Foreskin keratinocyte (primary cell): ENCODE measurements at places on chromosomes 12 and 14. TPM values are rescaled to one million over a fixed set of nuclear protein-coding genes. Genes with fewer than 3 reads are reported as not detected.

DNA sequence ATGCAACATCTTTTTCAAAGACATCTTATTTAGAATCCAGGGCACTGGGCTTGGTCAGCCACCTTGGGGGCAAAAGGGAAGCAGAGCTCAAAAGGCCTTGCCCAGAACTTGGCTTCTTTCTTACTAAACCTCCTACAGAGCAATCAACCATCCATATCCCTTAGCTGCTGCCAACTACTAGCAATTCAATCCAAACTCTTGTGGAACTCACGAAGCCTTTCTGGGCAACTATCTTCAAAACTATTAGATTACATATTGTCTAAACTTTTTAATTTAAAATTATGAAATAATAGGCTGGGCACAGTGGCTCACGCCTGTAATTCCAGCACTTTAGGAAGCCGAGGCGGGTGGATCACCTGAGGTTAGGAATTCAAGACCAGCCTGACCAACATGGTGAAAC, 95.5 kb downstream of the PAWR start:
- DNase-seq: no peak

GRCh38 chr14:67141146-67141900, 47.9 kb upstream of the GARIN2 start:
- no peak for DNase-seq

GRCh38 chr12:18421867-18422266, 160.5 kb downstream of the PIK3C2G start:
- peak; percentile 30 for DNase-seq

The CD69 gene
- not detected in 2 replicates for total RNA-seq

- no peak for DNase-seq
These were observed 470.1 kb downstream of the TMTC2 start for GRCh38 chr12:83156815-83157214.

GRCh38 chr14:30235485-30235884, 307.8 kb upstream of the PRKD1 start:
- DNase-seq: no peak

The PRB2 gene
- total RNA-seq: not detected in 2 replicates

GRCh38 chr12:69810870-69811498, 14.0 kb upstream of the MYRFL start:
- no peak for DNase-seq

The ZNF219 gene
- 51.9 and 52.0 TPM in 2 replicates for total RNA-seq

DNA sequence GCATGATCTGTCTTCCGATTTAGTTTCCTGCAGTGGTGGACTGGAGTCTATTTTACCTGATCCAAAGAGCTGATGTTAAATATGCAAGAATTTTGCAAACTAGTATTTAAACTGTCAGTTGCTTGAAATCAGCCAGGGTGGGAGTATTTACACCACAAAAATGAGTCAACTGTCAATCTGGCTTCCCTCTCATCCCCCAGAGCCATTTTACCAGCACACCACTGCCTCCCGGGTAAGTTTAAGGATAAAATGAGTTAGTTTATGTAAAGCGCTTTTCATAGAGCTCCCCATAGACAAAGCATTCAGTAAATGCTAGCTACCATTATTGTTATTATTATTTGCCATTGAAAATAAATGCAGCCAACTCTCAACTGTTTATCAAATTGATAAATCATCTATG, 106.3 kb upstream of the FRMD6 start:
- DNase-seq: no peak

DNA sequence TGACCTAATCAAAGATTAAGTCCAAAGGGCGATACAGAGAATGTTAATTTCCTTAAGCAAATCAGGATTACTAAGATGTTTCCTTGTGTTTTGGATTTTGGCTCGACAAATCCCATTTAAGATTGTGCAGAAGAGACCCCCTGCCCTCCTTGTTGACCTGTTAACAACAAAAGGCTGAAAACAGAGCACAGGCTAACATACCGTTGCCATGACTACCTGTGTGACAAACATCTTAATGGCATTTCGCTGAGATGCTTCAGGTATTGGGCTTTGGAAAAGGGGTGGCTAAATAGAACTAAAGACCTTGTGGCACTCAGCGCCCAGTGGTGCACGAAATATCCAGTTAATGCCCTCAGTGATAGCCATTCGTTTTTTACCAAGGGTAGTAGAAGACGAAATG, 1532.3 kb upstream of the TMEM132C start:
- DNase-seq: no peak

The TMEM233 gene
- total RNA-seq: not detected in 2 replicates

GRCh38 chr12:110199339-110200123, 75.4 kb downstream of the IFT81 start:
- no peak for DNase-seq

DNA sequence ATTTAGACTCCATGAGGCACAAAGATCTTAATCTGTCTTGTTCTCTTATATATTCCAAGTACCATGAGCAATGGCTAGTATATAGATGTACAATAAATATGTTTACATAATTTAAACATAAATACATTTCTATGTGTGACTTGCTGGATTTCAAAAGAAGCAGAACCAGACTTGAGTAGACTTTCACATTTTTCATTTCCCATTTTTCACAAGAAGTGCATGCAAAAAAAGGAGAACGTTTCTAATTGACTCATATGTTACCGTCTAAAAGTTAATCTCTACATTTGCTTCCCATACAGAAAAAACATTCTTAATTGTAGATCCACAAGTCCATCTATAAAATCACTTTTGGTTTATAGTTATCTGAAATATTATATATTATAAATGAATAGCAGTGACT, 256.5 kb upstream of the USP15 start:
- no peak for DNase-seq

DNA sequence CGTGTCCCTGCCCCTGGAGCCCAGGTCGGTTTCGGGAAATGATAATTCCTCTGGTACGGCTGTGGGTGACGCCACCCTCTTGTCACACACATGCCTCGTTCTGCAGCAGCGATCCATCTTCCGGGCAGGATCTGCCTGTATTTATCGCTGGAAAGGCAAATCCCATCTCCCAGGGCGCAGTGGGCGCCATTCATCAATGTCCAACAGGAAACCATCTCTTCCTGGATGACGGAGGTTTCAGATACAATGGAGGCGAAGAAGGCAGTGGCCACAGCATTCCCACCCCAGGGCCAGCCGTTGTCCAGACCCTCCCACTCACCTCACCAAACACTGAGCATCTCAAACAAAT, 74.2 kb downstream of the NOC4L start:
- no peak for DNase-seq

- DNase-seq: no peak
These were observed 2.8 kb downstream of the CKB start for GRCh38 chr14:103519837-103520212.

DNA sequence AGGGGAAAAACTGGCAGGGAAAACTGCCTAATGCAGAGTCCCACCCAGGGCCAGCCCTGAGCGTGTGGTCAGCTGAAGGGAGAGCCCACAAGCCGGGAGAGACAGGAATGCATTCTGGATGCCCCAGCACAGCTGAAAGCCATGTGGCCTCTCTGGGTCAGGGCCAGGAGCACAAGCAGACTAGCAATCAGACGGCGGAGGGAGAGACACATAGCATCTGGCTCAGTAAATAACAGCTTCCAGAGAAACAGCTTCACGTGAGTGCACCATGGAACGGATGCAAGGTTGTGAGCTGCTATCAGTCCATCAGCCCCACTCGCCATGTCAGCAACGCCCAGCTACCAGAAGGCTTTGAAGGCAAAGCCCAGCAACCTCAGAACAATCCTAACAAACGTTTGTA, 28.2 kb upstream of the TMEM106C start:
- DNase-seq: no peak

DNA sequence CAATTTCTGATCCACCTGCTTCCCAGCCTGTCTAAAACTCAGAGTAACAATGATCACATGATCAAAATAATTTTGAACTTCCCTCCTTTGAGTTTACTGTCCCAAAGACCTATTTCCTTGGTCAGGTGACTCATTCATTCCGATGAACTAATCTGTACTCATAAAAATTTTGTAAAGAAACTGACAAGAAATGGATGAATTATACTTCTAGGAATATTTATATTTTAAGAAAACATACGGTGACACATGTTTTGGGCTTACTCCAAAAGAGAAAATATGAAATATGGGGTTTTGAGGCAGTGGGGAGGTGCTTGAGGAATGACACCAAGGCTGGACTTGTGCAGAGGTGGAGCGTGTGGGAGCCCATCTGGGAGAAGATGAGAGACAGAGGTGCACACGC, 42.0 kb downstream of the GUCY2C start:
- peak; percentile 71 for DNase-seq

DNA sequence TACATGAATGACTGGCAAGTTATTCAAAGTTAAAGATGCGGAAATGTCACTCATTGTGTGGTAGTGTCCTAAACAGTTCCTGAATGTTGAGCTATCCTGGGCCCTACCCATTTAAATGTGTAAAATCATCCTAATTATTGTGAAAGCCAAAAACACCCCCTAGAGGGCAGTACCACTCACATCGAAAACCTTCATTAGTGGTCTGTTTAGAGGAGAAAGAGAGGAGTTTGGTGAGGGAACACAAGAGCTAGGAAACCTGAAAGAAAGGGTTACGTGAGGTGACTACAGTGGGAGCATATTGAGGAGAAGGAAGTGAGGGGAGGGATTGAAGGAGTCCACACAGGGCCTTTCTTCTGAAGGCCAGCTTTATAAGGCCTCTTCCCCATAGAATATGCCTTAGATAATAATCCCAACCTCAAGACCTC, 2.5 kb upstream of the TEP1 start:
- DNase-seq: no peak

The WNT1 gene
- total RNA-seq: not detected in 2 replicates

- DNase-seq: no peak
These were observed 902.8 kb downstream of the SLC16A7 start for GRCh38 chr12:60498656-60499055.

DNA sequence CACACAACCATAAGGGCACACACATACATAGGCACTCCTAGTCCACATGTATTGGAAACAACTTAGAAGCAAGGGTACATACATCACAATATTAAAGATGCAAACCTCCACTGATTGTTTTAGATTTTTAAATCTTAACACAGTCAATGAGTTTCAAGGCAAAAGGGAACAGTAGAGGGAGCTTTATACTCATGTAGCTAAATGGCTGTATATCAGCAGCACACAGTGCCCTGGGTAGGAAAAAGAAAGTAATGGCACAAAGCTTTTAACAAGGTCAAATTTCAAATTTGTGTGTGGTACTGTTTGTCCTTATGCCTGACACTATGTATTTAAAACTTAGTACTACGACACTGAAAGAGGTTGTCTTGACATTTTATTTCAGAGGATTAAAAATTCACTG, 262.0 kb downstream of the MED13L start:
- peak; percentile 12 for DNase-seq

DNA sequence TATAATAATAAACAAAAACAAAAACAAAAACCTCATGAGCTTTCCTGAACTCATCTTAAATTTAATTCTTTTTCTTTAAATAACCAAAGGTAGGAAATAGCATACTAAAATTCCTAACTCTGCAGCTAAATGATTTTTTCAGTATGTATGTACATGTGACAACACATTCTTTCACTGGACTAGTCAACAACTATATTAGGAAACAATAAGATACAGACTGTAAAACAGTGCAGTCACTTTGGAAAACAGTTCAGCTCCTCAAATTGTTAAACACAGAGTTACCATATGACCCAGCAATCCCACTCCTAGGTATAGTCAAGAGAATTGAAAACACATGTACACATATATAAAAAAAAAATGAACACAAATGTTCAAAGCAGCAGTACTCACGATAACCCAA, 64.7 kb downstream of the SPPL3 start:
- no peak for DNase-seq

- no peak for DNase-seq
These were observed 348.5 kb downstream of the NPAS3 start for GRCh38 chr14:33287189-33287588.

GRCh38 chr14:106211334-106211900, 685.0 kb downstream of the TMEM121 start:
- DNase-seq: no peak

The SCNN1A gene
- total RNA-seq: 1.1 and 3.2 TPM in 2 replicates

The NOVA1 gene
- 0.03 and 0.28 TPM in 2 replicates for total RNA-seq

DNA sequence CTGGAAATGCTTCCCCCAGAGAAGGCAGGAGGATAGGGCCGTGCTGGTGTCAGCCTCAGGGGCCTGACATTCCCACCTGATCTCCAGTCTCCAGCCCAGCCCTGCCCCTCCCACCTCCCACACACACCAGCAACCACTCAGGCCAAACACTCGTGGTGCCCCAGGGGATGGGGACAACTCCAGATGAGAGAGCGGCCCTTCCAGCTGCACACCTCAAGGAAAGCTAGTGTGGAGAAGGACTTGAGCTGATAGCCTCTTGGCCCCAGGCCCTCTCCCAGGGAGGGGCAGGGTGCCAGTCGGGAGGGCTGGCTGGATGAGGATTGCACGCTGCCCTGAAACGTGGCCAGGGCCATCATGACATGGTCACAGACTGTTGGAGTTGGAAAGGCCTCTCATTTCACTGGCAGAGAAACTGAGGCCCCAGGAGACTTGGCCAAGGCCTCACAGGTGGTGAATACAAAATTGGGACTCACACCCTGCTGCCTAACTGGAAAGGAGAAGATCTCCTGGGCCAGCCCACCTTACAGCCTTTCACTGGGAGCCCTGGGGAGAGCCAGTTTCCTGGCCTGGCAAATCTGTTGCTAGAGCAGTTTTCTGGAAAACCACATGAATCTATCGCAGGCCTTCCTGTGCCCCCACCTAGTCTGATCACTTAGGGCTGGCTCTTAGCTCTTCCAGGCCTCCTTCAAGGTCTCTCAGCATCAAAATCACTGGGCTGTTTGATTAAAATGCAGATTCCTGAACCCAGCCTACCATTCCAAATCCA, 52.1 kb downstream of the IRF2BPL start:
- DNase-seq: no peak

The NPFF gene
- total RNA-seq: not detected in 2 replicates

DNA sequence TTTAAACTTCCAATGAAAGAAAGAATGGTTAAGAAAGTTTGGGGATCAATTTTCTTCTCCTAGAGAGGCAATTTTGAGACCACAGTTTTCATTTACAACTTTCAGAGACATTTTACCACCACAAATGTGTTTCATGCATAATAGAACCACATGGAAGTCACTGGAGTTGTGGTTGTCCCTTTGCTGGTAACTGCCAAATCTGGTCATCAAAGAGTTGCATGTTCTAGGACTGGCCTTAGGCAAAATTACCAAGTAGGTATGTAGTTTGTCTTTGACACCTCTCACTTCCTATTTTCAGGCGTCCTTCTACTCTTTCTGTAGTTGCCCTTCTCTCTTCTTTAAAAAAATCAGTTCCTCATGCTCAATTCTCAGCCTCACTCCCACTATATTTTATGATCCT, 54.3 kb upstream of the TMX1 start:
- DNase-seq: no peak

DNA sequence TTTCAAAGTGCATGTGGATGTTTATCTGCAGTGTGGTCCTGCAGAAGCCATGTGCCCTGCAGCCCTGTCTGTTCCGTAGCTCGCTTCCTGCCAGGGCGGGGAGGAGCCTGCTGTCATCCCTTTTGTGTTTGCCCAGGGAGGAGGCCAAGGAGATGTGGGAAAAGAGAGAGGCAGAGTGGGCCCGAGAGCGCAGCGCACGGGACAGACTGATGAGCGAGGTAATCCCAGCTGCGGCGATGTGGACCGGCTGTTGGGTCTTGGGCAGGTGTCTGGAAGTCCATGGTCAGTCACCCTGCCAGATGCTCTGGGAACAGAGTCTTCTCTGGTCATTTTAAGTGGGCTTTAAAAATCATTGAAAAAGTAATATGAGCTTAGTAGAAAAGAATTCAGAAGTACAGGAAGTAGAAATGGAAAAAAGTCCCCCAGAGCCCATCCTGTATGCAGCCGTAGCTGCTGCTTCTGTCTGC, 12.8 kb downstream of the TCHP start:
- DNase-seq: no peak

The UNG gene
- total RNA-seq: 53.1 and 54.8 TPM in 2 replicates
